ENCODE measurements at places on chromosomes 7 and 10.

GRCh38 chr7:447523-447922 lies 72.1 kb downstream of the PDGFA start:
- no peaks in the 10 kb centered on the region for H3K36me3 ChIP-seq
- no peak for DNase-seq
- no peaks in the 10 kb centered on the region for H3K27me3 ChIP-seq
- no peak overlapping the region for H3K27ac ChIP-seq
- no peak overlapping the region for H3K4me3 ChIP-seq

- peaks cover 49% of the 10 kb centered on the region for H3K4me1 ChIP-seq
- H3K4me3 ChIP-seq: no peak overlapping the region
- peaks cover 3% of the 10 kb centered on the region for H3K27me3 ChIP-seq
- H3K27ac ChIP-seq: no peak overlapping the region
Observed at GRCh38 chr7:70591643-70592042, 540.3 kb upstream of the GALNT17 start.

DNA sequence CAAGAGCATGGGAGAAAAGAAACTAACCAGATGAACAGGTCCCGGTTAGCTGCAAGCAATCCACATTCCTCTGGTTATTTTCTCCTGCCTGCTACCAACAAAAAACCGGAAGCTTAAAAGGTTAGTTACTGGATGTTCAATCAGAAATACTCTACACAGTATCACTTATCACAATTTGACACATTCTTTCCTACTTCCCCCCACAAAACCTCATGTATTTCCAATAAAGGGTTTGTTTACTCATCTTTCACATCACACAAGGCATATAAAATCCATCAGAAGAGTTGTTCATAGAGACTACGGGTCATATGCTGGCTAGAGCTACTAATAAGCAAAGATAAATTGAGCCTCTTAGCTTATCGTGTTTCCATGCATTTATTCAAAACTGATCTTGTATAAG lies 4.8 kb downstream of the SLC25A28 start:
- no peak for DNase-seq
- no peak overlapping the region for H3K27ac ChIP-seq
- H3K27me3 ChIP-seq: no peaks in the 10 kb centered on the region
- H3K4me1 ChIP-seq: peaks cover 4% of the 10 kb centered on the region
- H3K4me3 ChIP-seq: no peak overlapping the region

GRCh38 chr7:112798274-112799159 lies 8.3 kb upstream of the TMEM168 start:
- H3K4me3 ChIP-seq: no peak overlapping the region
- no peak overlapping the region for H3K27ac ChIP-seq
- no peaks in the 10 kb centered on the region for H3K4me1 ChIP-seq
- no peak for DNase-seq

DNA sequence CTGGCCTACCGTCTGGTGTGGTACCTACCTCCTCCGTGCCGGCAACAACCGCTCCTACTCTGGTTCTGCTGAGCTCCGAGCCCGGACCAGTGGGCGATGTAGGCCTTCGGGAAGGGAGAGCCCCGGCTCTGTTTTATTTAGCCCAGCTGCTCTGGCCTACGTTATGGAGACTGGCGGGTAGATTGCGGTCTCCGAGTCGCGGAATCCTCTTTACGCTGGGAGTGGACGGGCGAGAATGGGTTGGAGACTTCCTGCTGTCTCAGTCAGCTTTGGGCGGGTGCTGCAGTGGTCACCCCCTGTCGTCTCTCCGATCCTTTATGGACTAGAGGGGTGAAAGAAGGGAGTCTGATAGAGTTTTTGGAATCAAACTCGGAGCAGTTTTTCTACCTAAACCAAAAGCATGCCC lies 406 bp downstream of the CBLL1 start:
- no peaks in the 10 kb centered on the region for H3K36me3 ChIP-seq
- H3K27ac ChIP-seq: peak overlapping the region; percentile 99
- H3K27me3 ChIP-seq: no peaks in the 10 kb centered on the region
- peaks cover 18% of the 10 kb centered on the region for H3K4me1 ChIP-seq

- H3K36me3 ChIP-seq: no peaks in the 10 kb centered on the region
- no peaks in the 10 kb centered on the region for H3K4me1 ChIP-seq
- H3K27me3 ChIP-seq: no peaks in the 10 kb centered on the region
- H3K27ac ChIP-seq: no peak overlapping the region
- H3K4me3 ChIP-seq: no peak overlapping the region
- no peak for DNase-seq
Observed at GRCh38 chr7:48245751-48246472, 74.7 kb downstream of the ABCA13 start.

GRCh38 chr10:63281967-63282366 lies 148.8 kb downstream of the NRBF2 start:
- no peaks in the 10 kb centered on the region for H3K4me1 ChIP-seq
- no peaks in the 10 kb centered on the region for H3K27me3 ChIP-seq
- DNase-seq: no peak
- H3K27ac ChIP-seq: no peak overlapping the region

- no peak overlapping the region for H3K27ac ChIP-seq
- peaks cover 5% of the 10 kb centered on the region for H3K4me1 ChIP-seq
- no peaks in the 10 kb centered on the region for H3K36me3 ChIP-seq
Observed at GRCh38 chr7:142886866-142887265, 1.3 kb upstream of the TRPV6 start.

- H3K36me3 ChIP-seq: peaks cover 8% of the 10 kb centered on the region
- H3K4me3 ChIP-seq: no peak overlapping the region
- no peak for DNase-seq
- H3K27me3 ChIP-seq: no peaks in the 10 kb centered on the region
- no peaks in the 10 kb centered on the region for H3K4me1 ChIP-seq
- no peak overlapping the region for H3K27ac ChIP-seq
Observed at GRCh38 chr10:35546824-35547225, 58.3 kb upstream of the GJD4 start.

GRCh38 chr7:45720989-45721388 lies 146.8 kb downstream of the ADCY1 start:
- no peak for DNase-seq
- no peaks in the 10 kb centered on the region for H3K27me3 ChIP-seq
- peaks cover 4% of the 10 kb centered on the region for H3K36me3 ChIP-seq
- H3K4me3 ChIP-seq: no peak overlapping the region
- no peak overlapping the region for H3K27ac ChIP-seq
- H3K4me1 ChIP-seq: no peaks in the 10 kb centered on the region

- peaks cover 3% of the 10 kb centered on the region for H3K4me1 ChIP-seq
- no peak overlapping the region for H3K4me3 ChIP-seq
- H3K27me3 ChIP-seq: no peaks in the 10 kb centered on the region
Observed at GRCh38 chr10:122494833-122495232, 33.5 kb downstream of the HTRA1 start.

- H3K27ac ChIP-seq: no peak overlapping the region
- no peak overlapping the region for H3K4me3 ChIP-seq
- no peaks in the 10 kb centered on the region for H3K27me3 ChIP-seq
- DNase-seq: no peak
- no peaks in the 10 kb centered on the region for H3K36me3 ChIP-seq
Observed at GRCh38 chr7:141335164-141335563, 216.0 kb upstream of the AGK start.

- no peak overlapping the region for H3K4me3 ChIP-seq
- no peak overlapping the region for H3K27ac ChIP-seq
- no peaks in the 10 kb centered on the region for H3K27me3 ChIP-seq
Observed at GRCh38 chr7:51357821-51358220, 41.2 kb upstream of the COBL start.

- H3K27ac ChIP-seq: no peak overlapping the region
- DNase-seq: no peak
- no peak overlapping the region for H3K4me3 ChIP-seq
- H3K27me3 ChIP-seq: no peaks in the 10 kb centered on the region
Observed at GRCh38 chr10:98833542-98833941, 386.8 kb upstream of the HPS1 start.

- no peaks in the 10 kb centered on the region for H3K36me3 ChIP-seq
- H3K4me3 ChIP-seq: no peak overlapping the region
- no peak overlapping the region for H3K27ac ChIP-seq
- no peaks in the 10 kb centered on the region for H3K4me1 ChIP-seq
- no peaks in the 10 kb centered on the region for H3K27me3 ChIP-seq
Observed at GRCh38 chr10:108684431-108684830, 1238.9 kb downstream of the XPNPEP1 start.

GRCh38 chr10:12158111-12158510 lies 28.6 kb downstream of the SEC61A2 start:
- H3K4me3 ChIP-seq: no peak overlapping the region
- peaks cover 15% of the 10 kb centered on the region for H3K36me3 ChIP-seq
- no peak overlapping the region for H3K27ac ChIP-seq
- no peaks in the 10 kb centered on the region for H3K4me1 ChIP-seq
- DNase-seq: no peak
- H3K27me3 ChIP-seq: no peaks in the 10 kb centered on the region

GRCh38 chr10:110504111-110504735 lies 6.5 kb downstream of the DUSP5 start:
- peak overlapping the region; percentile 79 for H3K27ac ChIP-seq
- H3K27me3 ChIP-seq: no peaks in the 10 kb centered on the region
- peaks cover 2% of the 10 kb centered on the region for H3K36me3 ChIP-seq
- H3K4me3 ChIP-seq: no peak overlapping the region

DNA sequence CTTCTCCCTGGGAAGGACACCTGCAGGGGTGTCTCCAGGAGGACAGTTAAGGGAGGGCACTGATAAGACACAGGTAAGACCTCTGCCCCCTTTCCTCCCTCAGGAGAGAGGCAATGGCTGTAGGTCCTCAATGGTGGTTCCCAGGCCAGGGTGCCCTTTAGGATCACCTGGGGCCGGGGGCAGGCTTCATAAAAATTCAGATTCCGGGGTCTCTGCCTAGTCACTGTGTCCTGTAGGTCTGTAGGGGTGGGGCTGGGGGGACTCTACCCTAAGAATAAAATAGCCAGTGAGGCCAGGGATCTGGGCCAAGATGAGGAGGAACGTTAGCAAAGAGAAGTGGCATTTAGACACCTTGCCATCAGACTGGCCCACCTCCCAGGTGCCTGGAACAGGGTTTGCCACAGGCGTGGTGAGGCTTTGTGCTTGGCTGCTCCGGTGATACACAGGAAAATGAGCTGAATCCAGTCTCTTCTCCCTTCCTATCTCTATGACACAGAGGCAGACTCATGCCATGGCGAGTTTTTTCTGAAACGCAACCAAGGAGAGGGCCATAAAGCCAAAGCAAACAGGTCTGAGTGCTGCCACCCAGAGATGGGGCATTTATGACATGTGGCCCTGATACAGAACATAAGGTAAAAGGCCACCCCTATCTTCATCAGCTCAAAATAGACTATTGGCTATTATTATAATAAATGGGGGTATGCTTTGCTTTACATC lies 52.6 kb downstream of the SH3PXD2A start:
- H3K27me3 ChIP-seq: no peaks in the 10 kb centered on the region
- H3K4me1 ChIP-seq: peaks cover 54% of the 10 kb centered on the region
- peak; percentile 69 for DNase-seq
- H3K36me3 ChIP-seq: no peaks in the 10 kb centered on the region

DNA sequence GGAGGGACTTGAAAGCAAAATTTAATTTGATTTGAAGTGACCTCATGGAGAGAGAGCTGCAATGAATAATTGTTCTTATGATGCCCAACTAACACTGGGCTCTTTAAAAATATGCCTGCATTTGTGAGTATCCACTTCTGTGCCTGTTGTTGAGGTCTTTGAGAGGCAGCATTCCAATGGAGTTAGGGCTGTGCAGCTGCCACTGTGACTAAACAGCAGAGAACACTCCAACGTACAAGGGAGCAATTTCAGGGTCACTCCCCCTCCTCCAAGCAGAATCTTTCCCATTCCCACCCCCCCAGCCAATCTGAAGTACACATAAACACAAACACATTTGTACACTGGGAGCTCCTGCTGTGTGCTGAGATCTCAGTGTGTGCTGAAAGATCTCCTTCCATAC lies 28.0 kb upstream of the GSAP start:
- H3K27ac ChIP-seq: no peak overlapping the region
- no peak for DNase-seq
- no peaks in the 10 kb centered on the region for H3K4me1 ChIP-seq
- no peaks in the 10 kb centered on the region for H3K36me3 ChIP-seq
- no peak overlapping the region for H3K4me3 ChIP-seq

- H3K27me3 ChIP-seq: no peaks in the 10 kb centered on the region
- H3K36me3 ChIP-seq: no peaks in the 10 kb centered on the region
- no peak overlapping the region for H3K27ac ChIP-seq
- no peak for DNase-seq
- no peak overlapping the region for H3K4me3 ChIP-seq
- H3K4me1 ChIP-seq: no peaks in the 10 kb centered on the region
Observed at GRCh38 chr10:124239696-124240095, 146.3 kb upstream of the CHST15 start.

DNA sequence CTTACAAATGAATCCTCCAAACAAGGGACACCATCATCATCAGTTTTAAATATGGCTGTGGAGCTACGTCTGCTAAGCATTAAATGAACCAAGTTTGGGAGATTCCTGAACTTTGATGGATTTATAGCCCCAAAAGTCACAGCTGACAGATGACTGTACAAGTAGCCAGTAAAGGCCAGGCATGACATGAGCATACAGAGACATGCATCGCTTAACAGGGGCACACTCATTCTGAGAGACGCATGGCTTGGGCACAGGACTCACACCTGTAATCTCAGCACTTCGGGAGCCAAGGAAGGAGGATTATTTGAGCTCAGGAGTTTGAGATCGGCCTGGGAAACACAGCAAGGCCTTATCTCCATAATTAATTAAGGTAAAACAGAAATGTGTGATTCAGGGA lies 166.2 kb downstream of the PARD3 start:
- H3K27ac ChIP-seq: no peak overlapping the region
- no peaks in the 10 kb centered on the region for H3K27me3 ChIP-seq
- peaks cover 4% of the 10 kb centered on the region for H3K4me1 ChIP-seq
- H3K4me3 ChIP-seq: no peak overlapping the region
- DNase-seq: no peak

DNA sequence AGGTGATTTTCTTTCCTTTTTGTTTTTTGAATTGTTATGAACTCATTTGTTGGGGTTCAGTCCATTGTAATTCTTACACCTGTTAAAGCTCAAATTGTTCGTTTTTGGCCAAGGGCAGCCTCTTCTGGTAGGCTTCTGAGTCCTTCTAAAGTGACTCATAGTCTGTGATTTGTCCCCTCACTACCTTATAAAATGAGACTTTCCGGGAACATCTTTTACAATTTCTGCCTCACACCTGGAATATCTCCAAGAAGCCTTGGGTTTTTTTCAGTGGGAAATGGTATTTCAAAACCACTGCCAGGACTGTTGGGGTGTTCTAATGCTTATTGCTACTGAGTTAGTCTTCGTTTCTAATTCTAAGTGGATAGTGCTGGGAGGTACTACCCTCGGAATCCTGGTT lies 56.7 kb downstream of the BMPR1A start:
- no peaks in the 10 kb centered on the region for H3K36me3 ChIP-seq
- no peak overlapping the region for H3K4me3 ChIP-seq
- DNase-seq: no peak
- H3K27me3 ChIP-seq: no peaks in the 10 kb centered on the region
- H3K27ac ChIP-seq: no peak overlapping the region
- no peaks in the 10 kb centered on the region for H3K4me1 ChIP-seq

- no peak for DNase-seq
- no peaks in the 10 kb centered on the region for H3K4me1 ChIP-seq
- H3K27me3 ChIP-seq: no peaks in the 10 kb centered on the region
- H3K36me3 ChIP-seq: no peaks in the 10 kb centered on the region
- H3K27ac ChIP-seq: no peak overlapping the region
Observed at GRCh38 chr7:105026750-105027149, 12.7 kb downstream of the KMT2E start.

GRCh38 chr10:43132867-43133787 lies 5.1 kb upstream of the CSGALNACT2 start:
- no peak for DNase-seq
- no peaks in the 10 kb centered on the region for H3K27me3 ChIP-seq
- H3K27ac ChIP-seq: no peak overlapping the region
- H3K4me1 ChIP-seq: peaks cover 4% of the 10 kb centered on the region
- H3K4me3 ChIP-seq: no peak overlapping the region

- H3K27me3 ChIP-seq: no peaks in the 10 kb centered on the region
- DNase-seq: no peak
- H3K4me1 ChIP-seq: no peaks in the 10 kb centered on the region
- no peak overlapping the region for H3K27ac ChIP-seq
- H3K36me3 ChIP-seq: no peaks in the 10 kb centered on the region
Observed at GRCh38 chr7:113078331-113078730, 8.3 kb downstream of the GPR85 start.
